ENCODE measurements at places on chromosomes 11 and 22.

GRCh38 chr11:101448881-101449442, 134.8 kb downstream of the TRPC6 start:
- DNase-seq = no peak

DNA sequence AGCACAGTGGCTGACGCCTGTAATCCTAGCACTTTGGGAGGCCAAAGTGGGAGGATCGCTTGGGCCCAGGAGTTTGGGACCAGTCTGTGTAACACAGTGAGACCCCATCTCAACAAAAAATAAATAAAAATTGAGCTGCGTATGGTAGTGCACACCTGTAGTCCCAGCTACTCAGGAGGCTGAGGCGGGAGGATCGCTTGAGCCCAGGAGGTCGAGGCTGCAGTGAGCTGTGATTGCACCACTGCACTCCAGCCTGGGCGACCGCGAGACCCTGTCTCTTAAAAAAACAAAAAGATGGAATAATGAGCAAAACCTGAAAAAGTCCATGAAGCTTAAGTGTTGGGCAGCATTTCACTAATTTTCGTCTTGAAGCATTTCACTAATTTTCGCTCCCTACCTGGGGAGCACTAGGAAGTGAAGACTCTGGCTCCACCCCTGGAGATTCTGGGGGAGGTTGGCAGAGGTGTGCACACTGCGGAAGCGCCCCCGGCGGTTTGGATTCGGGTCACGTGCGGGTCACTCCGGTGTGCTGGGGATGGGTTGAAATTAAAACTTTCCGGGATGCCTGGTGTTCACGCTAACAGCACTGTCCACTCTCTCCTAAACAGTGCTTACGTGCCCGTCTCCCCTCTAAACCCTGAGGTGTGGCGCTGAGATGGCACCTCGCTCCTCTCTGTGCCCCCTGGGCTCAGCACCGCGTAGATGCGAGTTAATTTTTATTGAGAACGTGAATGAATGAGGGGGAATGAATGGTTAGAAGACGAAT, 906 bp upstream of the NAA40 start:
- DNase-seq = no peak

DNA sequence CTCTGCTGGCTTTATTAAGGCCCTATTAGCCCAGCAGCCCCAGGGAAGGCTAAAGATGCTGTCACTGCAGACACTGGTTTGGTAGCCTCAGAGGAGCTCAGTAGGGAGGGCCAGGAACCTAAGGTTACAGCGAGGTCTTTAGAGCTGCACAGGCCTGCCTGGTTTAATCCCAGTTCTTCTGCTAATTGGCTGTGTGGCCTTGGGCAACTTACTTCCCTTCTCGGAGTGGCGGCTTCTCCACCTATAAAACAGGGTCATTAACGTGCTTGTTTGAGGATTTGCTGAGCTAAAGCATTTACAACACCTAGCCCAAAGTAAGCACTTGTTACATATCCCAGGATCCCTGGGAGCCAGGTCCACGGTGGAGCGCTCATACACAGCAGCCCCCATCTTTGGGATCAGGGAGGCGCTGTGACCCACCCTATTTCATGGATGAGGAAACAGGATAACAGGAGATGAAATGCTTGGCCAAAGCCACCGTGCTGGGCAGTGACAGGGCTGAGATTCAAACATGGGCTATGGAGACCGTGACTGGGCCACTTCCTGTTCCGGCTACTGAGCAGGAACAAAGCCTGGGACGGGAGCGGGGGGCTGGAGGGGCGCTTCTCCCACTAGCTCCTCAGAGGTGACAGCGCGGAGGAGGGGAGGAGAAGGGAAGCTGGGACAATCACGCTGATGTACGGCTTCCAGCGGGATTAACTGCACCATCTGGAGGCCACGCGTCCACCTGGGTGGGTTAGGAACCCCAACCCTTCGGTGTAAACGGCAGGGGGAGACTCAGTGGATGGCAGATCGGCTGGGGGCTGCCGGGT, 61.5 kb downstream of the IGLL1 start:
- DNase-seq = no peak

DNA sequence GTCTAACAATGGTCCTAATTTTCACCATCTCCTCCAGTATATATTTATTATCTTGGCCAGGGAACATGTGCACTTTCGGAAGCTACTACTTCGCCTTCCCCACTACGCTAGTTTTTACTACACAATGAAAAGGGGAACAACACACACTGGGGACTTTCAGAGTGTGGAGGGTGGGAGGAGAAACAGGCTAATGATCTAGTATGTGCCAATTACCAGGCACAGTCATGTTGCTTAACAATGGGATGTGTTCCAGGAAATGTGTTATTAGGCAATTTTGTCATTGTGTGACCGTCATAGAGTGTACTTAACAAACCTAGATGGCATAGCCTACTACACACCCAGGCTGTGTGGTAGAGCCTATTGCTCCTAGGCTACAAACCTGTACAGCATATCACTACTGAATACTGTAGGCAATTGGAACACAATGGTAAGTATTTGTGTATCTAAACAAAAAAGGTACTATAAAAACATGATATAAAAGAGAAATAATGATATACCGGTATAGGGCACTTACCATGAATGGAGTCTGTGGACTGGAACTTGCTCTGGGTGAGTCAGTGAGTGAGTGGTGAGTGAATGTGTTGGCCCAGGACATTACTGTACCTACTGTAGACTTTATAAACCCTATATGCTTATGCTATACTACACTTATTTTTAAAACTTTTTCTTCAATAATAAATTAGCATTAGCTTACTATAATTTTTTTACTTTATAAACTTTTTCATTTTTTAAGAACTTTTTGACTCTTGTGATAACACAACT, 20.1 kb upstream of the CUL5 start:
- DNase-seq = peak; percentile 73

DNA sequence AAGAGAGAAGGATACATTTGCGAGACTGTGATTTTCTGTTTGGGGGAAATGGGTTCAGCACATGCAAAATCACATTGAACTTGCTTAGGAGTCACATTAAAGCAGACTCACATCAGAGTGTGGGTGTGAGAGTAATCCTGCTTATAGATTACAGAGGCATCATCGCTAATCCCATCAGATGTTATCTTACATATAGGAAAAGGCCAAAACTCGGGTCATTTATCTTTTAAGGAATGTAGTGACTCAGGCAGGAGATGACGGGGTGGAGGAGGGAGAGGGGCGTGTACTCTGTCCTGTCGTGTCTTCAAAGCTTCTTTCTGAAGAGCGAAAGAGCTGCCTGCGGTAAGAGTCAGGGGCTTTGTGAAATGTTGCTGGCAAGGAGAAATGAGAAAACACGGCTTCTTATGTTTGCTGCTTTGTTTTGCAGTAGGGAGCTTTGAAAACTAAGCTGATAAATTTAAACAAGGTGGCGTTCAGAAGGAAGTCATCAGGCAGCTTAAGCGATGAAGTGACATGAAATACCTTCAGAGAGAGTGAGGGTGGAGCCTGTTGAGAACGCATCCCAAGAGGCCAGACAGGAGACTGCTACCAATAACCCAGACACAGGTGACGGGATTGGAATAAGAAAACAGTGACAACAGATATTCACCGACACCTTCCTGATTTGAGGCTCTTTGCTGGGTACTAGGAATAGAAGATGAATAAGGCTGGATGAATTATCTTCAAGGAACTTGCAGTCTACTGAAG, 2.2 kb upstream of the C11orf16 start:
- no peak for DNase-seq

DNA sequence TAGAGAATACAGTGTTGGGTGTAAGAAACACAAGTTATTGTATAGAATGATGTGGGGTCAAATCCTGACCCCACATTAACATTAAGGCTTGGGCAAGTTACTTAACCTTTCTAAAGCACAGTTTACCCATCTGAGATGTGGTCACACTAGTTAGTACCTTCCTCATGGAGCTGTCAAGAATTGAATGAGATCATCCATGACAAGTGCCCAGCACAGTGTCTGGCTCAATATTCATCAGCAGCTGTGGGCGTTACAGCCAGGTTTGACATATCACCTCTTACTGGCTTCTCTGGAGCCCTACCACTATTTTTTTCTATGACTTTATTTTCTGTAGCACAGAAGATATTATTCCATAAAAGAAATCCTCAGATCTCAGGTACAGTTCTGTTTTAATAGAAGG, 57.2 kb downstream of the SC5D start:
- DNase-seq = no peak
